ENCODE measurements at places on chromosomes 1 and 21.

- no peak for DNase-seq
Observed at GRCh38 chr21:43320526-43320925, 106.4 kb downstream of the SIK1 start.

DNA sequence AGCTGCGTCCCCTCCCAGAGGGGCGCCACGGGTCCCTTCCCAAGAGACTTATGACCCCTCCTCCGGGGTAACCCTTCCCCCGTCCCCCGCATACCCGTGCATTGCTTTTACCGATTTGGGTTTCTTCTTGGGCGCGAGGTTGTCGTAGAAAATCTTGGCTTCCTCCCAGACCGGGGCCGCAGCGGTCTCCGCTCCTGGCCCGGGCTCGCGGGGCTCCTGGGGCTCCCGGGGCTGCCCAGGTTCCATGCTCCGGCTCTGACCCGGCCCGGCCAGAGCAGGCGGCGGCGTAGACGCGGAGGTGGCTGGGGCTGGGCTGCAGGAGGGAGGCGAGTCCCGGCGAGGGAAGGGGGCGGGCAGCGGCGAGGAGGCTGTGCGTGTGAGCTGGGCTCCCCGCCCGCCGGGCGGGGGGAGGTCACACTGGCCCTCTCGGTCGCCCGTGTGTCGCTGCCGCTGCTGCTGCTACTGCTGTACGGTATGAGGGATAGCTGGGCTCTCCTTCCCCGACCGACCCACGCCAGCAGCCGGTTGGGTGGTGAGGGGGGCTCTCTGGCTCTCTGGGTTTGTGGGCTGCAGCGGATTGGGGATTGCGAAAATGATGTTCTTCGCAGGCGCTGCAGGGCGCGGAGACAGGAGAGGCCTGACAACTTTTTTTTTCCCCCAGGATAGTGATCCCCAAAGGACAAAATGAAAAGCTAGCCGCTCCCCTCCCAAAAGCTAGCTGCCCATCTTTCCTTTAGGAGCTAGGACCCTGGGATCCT lies at the start of gene NT5C1A:
Gene NT5C1A, minus strand, starts transcription at position 315 of the 758 bp plus-strand sequence. Its CDS starts 69 bp downstream, at position 246.
- peak; percentile 53 for DNase-seq

- DNase-seq, result no peak
Observed at GRCh38 chr1:40987439-40988276, 8.2 kb downstream of the CTPS1 start.

GRCh38 chr21:34899760-34900159 lies 149.3 kb downstream of the RUNX1 start:
- no peak for DNase-seq

DNA sequence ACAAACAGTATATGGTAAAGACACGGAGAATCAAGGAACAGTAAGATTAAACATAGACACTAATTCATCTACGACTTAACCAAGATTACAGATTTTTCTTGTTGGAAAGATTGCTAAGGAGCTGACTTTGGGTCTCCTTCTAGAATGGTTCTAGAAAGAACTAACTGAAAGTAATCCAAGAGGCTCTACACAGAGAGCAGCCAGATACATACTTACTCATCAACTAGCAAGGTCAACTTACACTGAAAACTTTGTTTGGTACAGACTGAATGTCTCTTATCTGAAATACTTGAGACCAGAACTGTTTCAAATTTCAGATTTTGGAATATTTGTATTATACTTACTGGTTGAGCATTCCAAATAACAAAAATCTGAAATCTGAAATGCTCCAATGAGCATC lies 5.8 kb downstream of the C21orf91 start:
- no peak for DNase-seq

All from heart left ventricle (tissue), 16 donors.